G401 (cell line): ENCODE measurements at places on chromosomes 16 and 17. TPM values are rescaled to one million over a fixed set of nuclear protein-coding genes. Genes with fewer than 3 reads are reported as not detected.

GRCh38 chr17:40173091-40173777, 4.0 kb upstream of the RAPGEFL1 start:
- DNase-seq, result no peak

DNA sequence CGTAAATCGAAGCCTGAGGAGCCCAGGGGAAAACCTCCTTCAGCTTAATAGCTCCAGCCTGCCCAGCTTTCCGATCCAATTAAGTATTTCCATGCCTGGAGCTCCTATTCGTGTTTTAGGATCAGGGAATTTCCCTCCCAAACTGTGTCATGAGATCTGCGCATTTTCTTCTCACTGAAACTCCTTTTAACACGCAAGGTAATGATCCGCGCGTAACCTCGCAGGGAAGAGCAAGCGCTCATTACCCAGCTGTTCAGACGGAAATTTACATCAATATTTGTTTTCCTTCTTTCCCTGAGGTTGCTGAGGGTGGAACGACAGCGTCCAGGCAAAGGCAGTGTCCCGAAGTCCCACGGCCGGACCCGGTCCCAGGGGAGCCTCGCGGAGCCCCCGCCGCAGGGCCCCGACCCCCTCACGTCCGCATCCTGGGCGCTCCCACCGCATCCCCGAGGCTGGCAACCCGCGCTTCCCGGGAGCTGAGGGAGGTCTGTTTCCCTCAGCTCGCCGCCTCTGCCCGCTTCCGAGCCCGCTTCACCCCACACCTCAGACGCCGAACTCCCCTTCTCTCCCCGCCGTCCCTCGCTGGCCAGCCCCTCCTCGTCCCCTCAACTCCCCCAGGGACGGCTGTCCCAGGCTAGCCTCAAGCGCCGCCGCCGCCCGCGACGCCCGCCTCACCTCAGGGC, 415 bp downstream of the ABCA5 start:
- peak; percentile 63 for DNase-seq

DNA sequence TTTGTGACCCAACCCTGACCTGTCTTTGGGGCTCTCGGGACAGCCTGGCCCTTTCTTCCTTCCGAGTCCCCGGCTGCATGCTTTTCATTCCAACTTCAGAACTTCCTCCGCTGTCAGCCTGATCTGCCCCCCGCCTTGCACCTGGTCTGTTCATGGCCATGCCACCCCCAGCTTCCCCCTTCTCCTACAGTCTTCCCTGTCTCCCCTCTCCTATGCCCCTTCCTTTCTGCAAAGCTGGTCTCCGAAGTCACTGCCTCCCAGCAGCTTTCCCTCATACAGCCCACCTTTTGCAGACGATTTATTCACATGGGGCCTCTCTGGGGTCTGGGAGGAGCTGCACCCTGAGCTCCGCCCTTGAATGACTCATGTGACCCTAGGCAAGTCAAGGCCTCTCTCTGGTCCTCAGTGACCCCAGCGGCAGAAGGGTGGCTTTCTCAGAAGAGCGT, 47.1 kb upstream of the SDK2 start:
- no peak for DNase-seq

GRCh38 chr17:82021107-82021899, 1.4 kb downstream of the CENPX start:
- peak; percentile 66 for DNase-seq

DNA sequence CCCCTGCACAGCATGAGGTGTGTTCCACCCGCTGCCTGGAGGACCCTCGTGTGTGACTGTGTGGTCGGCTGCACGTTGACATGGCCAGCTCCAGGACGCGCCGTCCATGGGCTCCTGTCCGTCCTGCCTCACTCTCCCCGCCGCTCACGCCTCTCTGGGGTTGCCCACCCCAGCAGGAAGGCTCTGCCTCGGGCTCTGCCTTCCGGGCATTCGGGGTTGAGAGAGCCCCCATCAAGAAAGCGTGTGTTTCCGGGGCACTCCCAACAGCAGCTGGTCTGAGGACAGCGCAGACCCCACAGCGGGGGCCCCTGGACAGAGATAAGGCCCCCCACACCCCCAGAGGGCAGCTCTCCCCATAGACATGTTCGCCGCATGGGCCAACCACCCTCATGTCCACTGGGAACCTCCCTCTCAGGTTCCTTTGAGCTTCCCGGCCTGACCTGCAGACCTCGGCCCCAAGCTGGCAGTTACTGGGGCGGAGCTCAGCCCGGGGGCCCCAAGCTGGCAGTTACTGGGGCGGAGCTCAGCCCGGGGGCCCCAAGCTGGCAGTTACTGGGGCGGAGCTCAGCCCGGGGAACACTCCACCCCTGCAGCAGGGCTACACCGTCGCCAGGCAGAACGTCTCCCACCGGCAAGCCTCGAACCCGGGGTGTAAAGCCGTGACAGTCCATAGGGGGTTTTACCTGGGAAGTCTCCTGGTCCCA, 8.4 kb upstream of the PIEZO1 start:
- DNase-seq, result no peak

DNA sequence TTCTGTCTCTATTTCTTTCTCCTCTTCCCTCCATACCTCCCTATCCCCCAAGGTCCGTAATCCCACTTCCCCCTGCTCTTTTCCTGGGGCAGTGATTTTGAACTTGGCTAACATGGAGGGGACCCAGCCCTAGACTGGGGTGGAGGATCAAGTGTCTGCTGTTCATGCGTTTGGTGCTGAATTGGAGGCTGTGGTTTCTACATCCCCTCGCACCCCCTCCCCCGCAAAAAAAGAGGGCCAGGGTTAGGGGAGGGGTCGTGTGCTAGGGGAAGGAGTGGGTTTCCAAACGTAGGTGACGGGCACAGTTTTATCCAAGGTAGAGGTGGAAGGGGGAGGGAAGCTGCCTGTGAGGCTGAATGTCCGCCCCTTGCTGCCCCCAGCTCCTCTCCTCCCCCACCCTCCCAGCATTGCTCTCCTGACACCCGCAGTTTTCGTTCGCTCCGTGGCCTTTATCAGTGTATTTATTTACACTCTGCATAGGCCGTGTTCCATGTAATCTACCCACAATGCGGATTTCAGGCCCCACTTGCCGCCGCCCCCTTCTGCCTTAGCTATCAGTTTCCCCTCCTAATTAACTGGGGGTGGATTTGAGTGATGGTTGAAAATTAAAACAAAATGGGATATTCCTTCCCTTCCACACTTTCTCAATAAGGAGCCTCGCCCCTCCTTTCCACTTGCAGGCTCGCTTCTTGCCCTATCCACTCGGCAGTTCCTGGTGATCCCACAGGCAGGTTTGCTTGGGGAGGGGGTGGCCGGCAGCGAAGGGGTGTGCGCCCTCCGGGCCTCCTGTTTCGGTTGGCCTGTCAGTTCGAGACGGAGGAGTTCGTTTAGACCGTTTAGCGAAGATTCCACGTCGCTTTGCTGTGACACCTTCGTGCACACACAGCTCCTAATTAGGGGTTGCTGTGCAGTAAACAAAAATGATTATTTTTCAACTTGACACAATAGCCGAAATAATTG, 2.0 kb downstream of the GNAO1 start:
- DNase-seq, result peak; percentile 56

- DNase-seq, result no peak
These were observed 11.8 kb downstream of the HMOX2 start for GRCh38 chr16:4487955-4488498.

DNA sequence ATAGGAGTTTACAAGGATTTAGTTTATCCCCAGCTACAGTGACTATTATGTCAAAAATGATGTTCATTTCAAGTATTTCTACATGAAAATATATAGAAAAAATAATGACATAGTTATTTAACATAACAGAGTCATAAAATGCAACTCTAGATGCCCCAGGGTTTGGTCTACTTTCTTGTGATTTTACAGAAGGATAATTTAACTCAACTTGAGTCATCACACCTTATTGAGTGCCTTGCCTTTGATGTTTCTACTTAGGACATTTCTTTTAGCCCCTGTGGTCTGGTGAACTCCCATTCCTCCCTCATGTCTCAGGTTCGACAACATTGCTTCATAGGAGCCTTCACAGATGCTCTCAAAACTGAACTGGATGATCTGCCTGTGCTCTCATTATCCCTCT, 2.0 kb downstream of the KRT20 start:
- no peak for DNase-seq

DNA sequence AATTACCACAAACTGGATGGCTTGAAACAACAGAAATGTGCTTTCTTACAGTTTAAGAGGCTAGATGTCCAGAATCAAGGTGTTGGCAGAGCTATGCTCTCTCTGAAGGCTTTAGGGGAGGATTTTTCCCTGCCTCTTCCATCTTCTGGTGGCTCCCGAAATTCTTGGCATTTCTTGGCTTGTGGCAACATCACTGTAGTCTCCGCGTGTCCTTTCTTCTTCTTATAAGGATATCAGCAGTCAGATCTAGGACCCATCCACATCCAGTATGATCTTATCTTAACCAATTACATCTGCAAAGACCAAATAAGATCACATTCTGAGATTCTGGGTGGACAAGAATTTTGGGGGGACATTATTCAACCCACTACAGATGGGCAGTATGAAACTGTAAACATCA, 119.2 kb upstream of the PMFBP1 start:
- no peak for DNase-seq

- no peak for DNase-seq
These were observed 18.7 kb downstream of the HLF start for GRCh38 chr17:55283256-55283965.

GRCh38 chr17:39653662-39654331, 11.4 kb upstream of the TCAP start:
- DNase-seq, result peak; percentile 45

- DNase-seq, result no peak
These were observed 91.4 kb upstream of the CCL2 start for GRCh38 chr17:34163646-34164045.

DNA sequence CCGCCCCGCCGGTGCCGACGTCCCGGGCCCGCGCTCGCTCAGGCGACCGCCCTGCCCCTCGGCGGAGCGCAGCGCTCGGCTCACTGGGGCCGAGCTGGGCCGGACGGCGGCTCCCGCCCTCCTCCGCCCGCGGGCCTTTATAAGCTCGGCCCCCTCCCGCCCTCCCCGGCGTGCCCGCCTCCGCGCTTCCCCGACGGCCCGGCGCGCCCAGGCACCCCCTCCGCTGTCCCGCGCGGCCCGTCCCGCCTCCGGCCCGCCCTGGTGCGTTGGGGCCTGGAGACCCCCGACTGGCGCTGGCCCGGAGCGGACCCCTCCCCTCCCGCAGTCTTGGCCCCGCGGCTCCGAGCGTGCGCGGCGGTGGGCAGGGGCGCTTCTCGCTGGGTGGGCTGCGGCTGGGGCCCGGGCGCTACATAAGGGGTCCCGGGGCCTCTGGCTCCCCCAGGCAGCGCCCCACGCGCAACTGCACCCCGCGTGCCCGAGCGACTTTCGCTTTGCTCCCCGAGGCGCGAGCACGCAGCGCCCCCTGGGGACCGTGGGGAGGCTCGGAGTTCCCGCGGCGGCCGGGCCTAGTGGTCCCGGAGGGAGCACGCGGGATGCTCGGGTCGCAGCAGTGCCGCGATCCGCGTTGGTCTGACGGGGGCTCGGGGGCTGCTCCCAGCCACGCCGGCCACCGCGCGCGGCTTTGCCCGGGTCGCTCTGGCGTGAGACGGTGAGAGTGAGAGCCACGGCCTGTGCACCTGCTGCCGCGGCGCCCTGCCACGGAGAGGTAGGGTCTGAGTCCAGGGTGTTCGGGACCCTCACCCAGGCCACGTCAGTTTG, at the start of gene PIEZO1:
Gene PIEZO1 (minus strand): TSS at position 115 of the 819 bp plus-strand sequence. CDS start 256 bp downstream, outside the sequence.
- no peak for DNase-seq

DNA sequence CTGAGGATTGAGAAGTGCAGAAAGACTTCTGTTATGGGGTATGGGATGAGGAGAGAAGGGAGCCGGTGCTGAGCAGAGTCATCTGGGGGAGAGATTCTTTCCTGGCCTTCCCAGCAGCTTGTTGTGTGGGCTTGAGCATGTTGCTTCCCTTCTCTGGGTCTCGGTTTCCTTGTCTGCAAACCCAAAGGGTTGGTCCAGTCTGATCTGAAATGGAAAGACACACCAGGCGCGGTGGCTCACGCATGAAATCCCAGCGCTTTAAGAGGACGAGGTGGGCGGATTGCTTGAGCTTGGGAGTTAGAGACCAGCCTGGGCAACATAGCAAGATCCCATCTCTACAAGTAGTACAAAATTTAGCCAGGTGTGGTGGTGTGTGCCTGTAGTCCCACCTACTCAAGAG, 6.0 kb downstream of the SOCS3 start:
- no peak for DNase-seq

DNA sequence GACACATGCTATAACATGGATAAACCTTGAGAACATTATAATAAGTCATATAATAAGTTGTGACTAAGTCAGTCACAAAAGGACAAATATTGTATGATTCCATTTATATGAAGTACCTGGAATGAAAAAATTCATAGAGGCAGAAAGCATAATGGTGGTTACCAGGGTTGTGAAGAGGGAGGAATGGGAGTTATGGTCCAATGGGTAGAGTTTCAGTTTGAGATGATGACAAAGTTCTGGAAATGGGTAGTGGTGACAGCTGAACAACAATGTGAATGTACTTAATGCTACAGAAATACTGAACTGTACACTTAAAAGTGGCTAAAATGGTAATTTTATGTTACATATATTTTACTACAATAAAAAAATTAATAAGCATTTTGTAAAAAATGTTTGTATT, 49.7 kb downstream of the MYO1D start:
- peak; percentile 12 for DNase-seq

- DNase-seq, result no peak
These were observed 89.1 kb upstream of the HS3ST3A1 start for GRCh38 chr17:13690806-13691205.

DNA sequence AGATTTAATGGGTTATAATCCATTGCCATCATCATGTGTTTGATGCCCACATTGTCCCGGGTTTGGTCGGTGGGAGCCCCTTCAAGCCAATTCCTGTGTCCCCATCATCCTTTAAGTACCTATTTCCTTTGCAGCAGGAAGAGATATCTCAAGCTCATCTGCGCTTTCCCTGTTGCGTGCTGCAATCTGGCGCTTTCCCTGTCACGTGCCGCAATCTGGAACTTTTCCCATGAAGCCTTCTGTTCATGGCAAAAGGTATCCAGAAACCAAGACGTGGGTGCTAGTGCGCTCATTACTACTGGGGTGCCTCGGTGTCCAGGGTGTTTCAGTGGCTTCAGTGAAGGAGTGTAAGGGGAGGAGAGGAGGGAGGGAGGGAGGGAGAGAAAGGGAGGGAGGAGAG, 174.6 kb upstream of the ZNF469 start:
- DNase-seq, result peak; percentile 77

Gene BEAN1
- total RNA-seq, result not detected in 2 replicates

Gene ACSM5
- not detected in 2 replicates for total RNA-seq

Gene PIPOX
- total RNA-seq, result 4.7 TPM in 1 of 2 replicates, not detected in the other

Gene TMEM132E
- total RNA-seq, result not detected in 2 replicates

Gene ABCC3
- total RNA-seq, result not detected in 2 replicates

Gene LPCAT2
- total RNA-seq, result not detected in 2 replicates

Gene CACNG3
- not detected in 2 replicates for total RNA-seq

Gene AIPL1
- not detected in 2 replicates for total RNA-seq

Gene DHRS7C
- total RNA-seq, result not detected in 2 replicates

Gene DNAI2
- total RNA-seq, result not detected in 2 replicates

Gene SMTNL2
- total RNA-seq, result not detected in 2 replicates

Gene ADGRG3
- not detected in 2 replicates for total RNA-seq

Gene STAT5A
- 0.18 and 0.31 TPM in 2 replicates for total RNA-seq

Gene SLC25A19
- total RNA-seq, result 14.7 and 15.6 TPM in 2 replicates
